ENCODE measurements at places on chromosomes 11 and 22.
A peak's percentile ranks its signal among the peaks of the same experiment; 100 is the strongest.

GRCh38 chr22:43260331-43261231, 73.6 kb upstream of the TTLL12 start:
- DNase-seq = no peak

DNA sequence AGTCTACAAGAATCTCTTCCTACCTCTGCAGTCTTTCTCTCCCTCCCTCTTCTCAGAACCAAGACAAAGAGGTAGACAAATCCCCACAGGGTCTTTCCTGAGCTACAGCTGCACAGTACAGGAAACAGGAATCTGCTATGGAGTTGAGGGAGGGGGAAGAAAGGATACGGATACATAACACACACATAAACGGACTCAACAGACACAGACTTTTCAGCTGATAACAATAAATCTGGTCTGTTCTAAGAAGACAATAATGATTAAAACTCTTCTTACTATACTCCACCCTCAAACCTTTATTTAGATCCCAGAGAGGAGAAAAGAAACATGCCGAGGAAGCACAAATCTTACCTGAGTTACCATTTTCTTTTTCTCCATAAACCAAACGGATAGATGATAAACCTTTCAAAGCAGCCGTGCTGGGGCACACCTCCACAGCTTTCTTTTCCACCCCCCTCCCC, 122.2 kb downstream of the APOL5 start:
- DNase-seq = peak; percentile 91

DNA sequence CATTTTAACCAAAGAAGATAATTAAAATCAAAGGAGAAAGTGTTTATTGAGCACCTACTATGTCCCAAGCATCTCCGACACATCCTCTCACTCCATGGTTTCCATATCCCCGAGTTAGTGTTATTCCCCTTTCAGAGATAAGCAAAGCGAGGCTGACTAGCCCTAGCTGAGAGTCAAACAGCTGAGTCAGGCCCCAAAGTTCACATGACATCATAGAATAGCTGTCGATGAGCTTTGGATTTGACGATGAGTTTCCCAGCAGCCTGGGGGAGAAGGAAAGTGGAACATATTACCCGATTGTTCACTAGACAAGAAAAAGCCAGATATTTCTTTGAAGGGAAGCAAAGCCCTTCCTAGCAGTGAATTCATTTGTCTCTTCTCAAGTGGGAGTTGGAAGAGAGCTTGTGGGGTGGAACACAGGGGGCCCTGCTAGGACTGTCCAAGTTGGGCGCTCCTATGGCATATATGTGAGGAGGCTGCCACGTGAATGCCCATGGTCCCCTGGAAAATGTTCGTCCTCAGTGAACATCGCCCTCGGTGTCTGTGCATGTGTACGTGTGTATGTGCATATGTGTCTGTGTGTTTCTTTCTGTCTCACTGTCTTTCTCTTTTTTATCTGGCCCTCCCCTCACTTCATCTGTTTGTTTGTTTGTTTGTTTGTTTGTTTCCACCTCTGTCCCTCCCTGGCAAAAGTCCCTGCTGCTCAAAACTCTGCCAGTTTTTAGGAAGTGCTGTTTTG, 493 bp upstream of the CYTH4 start:
- no peak for DNase-seq

DNA sequence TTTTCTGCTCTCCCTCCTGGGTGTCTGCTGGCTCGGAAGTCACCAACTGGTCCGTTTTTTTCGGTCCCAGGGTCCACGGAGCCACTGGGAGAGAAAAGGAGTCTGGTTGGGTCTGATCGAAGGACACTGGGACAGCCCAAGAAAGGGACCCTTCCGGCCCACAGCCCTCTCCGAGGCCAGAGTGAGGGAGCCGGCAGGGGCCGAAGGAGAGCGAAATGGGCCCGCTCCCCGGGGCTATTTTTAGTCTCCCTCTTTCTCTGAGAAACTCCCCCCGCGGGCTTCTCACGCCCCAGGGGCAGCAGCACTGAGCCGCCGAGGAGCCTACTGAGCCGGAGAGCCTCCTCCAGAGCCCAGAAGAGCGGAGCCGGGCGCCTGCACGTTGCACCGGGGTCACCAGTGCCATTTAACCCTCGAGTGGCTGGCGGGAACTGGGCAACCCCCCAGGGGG, 1.9 kb downstream of the ESAM start:
- DNase-seq = no peak

- no peak for DNase-seq
Measured at GRCh38 chr22:43850529-43850928, 11.8 kb downstream of the SULT4A1 start.

DNA sequence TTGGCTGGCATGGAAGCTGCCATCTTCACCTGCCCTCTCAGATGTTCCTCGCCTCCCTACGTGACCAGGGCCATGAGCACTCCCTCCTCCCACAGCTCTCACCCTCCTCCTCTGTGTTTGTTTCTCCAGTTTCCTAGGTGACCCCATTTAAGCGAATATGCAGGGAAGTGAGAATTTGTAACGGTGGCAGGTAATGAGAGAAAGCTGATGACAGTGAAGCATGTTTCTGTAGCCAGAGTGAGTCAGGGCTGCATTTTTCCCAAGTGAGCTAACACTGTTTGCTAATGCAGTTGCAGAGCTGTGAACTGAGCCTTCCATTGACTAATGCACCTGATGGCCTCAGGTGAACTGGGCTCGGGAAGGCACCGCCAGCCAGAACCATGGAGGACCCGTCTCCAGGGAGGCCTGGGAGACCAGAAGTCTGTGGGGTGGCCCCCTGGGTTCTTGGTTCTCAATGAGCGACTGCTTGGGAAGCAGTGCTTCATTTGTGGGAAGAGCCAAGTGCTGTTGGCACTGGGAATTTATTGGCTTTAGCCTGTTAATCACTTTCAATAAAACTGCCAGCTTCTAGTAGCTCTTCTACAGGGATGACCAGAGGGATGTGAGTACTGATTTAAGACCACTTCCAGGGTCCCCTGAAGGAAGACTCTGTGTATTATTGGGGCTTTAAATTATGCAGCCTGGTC, 64.5 kb downstream of the BARX2 start:
- DNase-seq = peak; percentile 9
